ENCODE measurements at places on chromosomes 2 and 18.

DNA sequence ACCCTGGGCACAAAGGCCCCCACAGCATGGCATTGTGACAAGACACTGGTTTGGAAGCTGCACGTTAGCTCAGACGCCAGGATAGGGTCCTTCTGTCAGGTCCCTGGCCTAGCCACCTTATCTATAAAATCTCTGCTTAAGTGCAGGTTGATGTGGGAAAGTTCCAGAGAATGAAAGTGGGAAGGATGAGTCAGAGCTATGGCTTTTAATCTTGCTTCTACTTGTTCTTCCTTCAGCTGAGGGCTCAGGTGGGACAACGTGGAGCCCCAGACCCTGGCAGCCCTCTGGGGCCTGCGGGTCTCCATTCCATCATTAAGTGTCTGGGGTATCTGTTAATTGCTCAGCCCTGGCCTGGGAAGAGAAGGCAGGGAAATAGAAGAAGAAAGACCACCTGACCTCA is 64.5 kb downstream of the CELF4 start:
- no peak for DNase-seq

GRCh38 chr18:53040286-53040685 is 700.3 kb downstream of the DCC start:
- no peak for DNase-seq

DNA sequence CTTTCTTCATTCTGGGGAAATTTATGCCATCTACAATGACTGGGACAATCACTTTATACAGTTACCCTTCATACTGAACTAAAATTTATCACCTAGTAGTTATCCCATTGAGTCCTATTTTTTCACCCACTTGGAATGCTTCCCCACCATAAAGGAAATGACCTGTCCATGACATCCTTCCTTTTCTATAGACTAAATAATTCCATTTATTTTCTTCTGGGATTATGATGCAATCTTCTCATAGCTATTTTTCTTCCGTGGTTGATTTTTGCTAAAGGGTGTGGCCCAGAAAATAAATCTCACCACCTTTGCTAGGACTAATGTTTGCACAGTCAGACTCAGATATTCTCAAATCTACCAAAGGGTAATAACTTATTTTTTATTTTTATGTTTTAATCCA is 186.1 kb upstream of the NRXN1 start:
- DNase-seq = no peak

GRCh38 chr2:147679191-147679954 is 165.5 kb upstream of the ACVR2A start:
- DNase-seq = no peak

DNA sequence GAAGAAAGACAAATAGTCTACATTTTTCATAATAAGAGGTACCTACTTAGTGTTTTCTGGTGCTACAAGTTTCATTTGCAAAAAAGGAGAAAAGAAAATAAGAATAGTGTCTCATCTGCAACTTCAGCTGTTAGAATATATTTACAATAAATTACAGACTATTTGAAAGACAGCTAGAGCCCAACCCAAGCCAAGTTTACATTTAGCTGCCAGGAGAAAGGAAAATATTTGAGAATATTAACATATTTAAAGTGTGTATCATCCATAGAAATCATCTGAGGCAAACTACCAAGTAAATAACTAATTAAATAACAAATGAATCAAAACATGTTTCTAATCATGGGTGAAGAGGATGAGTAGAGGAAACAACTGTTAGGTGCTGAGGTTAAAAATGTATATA is 209.2 kb upstream of the ZSWIM2 start:
- no peak for DNase-seq

GRCh38 chr2:126719833-126720351 is 63.9 kb downstream of the GYPC start:
- no peak for DNase-seq

DNA sequence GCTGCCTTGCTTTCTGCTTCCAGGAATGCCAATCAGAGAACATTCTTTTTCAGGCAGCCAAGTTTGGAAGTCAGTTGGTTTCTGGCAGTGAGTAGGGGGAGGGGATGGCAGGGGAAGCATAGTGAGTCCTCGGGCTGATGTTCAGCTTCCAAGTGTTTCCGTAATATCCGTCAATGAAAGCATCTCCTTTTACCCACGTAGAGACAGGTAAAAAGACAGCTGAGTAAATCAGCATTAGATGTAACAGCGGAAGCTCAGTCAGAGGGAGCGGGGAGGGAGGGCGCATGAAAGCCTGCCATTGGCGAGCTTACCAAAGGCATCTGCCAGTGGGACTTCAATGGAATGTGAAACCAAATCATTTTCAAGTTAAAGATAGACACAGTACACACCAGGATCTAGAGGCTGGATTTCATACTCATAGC is 117.1 kb upstream of the DTNA start:
- DNase-seq = no peak

- DNase-seq = no peak
Measured at GRCh38 chr2:209642146-209642820, 129.3 kb upstream of the UNC80 start.

DNA sequence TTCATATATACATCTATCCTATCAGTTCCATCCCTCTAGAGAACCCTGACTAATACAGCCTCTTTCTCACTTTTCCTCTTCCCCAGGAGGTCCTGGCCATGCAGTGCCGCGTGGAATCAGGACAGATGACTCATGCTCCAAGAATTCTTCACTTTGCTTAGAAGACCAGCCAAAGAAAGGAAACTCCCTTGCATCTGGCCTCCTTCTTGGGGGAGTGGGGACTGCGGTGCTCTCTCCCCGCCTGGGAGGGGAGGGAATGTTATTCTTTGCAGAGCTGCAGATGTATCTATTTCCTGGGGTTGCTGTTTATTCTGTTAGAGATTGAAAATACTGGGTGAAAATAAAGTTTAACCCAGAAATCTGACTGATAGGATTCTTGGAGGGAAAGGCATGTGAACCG is 111.5 kb upstream of the SH3BP4 start:
- DNase-seq = no peak

GRCh38 chr2:20965221-20965620 is 78.7 kb downstream of the APOB start:
- no peak for DNase-seq

GRCh38 chr2:69777786-69778105 is 35.8 kb downstream of the ANXA4 start:
- no peak for DNase-seq

- no peak for DNase-seq
Measured at GRCh38 chr18:79695269-79695668, 15.7 kb downstream of the CTDP1 start.

Data from hematopoietic multipotent progenitor cell treated with erythropoietin and hydrocortisone succinate and interleukin-3 and kit ligand, for 8 days (in vitro differentiated cells).